SK-MEL-5 (cell line): ENCODE measurements at places on chromosomes 6 and 20. TPM values are rescaled to one million over a fixed set of nuclear protein-coding genes. Genes with fewer than 3 reads are reported as not detected.

DNA sequence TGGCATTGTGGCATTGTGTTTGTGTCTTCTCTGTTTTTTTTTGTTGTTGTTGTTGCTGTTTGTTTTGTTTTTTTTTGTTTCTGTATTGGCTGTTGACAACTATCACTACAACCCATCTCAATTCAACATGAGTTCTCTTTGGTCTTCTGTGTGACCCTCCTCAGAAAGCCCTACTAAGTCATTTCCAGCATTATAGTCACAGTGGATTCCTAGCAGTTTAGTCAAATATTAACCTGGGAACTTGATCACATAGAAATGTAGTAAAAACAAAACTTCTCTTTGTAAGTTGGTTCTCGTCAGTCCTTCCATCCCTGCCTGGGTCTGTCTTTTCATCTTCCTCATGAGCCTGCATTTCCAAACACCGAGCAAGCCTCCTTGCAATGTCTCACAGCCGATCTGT lies 16.8 kb downstream of the SLC17A2 start:
- DNase-seq: no peak

Gene SLC26A8
- total RNA-seq: not detected in 2 replicates

DNA sequence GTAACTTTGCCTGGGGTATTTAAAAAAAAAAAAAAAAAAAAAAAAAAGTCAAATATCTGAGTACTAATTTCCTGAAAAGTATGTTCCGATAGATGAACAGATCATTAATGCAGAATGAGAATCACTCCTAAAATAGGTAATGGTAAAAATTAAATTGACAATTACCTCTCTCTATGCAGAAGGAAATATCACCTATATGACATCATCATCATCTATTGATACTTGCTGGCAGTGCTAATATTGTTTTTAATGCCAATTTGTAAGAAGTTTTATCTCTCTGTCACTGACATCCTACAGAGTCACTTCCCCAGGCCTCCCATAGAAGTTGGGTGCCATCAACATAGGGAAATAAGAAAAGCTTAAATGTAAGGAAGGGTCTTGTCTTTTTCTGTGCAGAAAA lies 29.9 kb downstream of the ADNP start:
- no peak for DNase-seq

DNA sequence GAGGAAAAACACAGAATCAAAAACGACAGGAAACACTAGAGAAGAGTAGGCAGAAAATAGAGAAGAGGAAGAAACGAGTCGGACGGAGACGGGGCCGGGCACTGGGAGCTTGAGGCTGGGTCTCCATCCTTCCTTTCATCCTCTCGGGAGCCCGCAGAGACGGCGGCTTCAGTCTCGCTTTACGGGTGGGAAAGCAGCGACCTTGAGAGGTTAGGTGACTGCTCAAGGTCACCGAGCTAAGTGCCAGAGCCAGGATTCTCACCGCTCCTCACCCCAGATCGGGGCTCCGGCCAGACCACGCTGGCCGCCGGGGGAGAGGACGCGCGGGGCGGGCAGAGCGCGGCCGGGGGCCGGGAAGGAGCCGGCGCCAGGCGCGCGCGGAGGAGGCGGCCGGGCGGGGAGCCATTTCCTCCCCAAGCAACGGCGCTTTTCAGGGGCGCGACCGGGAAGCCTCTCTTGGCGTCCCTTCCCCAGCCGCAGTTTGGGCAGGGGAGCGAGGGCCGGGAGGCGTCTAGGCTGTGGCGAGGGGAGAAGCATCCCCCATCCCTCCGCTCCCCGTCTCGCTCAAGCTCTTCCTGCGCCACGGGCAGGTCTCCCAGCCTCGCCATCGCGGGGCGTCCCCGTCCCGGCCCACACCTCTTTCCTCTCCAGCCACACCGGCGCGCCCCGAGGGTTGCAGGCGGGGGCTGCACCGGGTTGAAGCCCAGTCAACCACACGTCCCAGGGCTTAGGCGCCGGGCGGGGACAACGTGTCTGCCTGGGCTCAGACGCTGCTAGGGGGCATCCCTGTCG lies 24.1 kb upstream of the MAP3K7 start:
- DNase-seq: peak; percentile 20

DNA sequence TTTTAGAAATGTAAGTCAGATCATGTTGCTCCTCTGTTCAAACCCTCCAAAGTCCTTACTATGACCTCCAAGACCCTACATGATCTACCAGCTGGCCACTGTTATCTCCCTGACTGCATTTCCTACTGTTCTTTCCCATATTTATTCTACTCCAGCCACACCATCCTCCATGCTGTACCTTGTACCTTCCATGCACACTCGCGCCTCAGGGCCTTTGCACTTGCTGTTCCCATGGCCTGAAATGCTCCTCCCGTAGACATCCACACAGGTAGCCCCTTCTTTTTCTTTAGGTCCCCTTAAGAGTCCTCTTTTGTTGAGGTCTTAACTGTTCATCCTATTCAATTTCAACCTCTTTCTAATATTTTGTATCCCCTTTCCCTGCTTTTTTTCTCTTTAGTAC lies 47.0 kb downstream of the HEBP2 start:
- no peak for DNase-seq

Gene APOM
- total RNA-seq: 0.42 and 0.43 TPM in 2 replicates

DNA sequence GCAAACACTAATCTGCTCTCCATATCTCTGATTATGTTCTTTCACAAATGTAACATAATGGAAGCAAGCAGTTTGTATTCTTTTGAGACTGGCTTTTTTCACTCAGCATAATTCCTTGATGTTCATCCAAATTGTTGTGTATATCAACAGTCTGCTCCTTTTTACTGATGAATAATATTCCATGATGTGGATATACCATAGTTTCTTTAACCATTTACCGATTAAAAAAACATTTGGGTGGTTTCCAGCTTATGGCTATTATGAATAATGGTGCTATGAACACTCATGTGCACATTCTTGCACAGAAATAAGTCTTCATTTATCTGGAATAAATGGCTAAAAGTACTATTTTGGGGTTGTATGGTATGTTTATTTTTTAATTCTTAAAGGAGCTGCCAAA lies 708.9 kb downstream of the RFPL4B start:
- no peak for DNase-seq
